CD4-positive, alpha-beta T cell treated with Interleukin-10 for 1 hour (primary cell): ENCODE measurements at places on chromosomes 6 and 20.

GRCh38 chr6:15296735-15297134 is 50.9 kb downstream of the JARID2 start:
- DNase-seq = peak; percentile 24

- DNase-seq = no peak
Observed at GRCh38 chr6:119328254-119328653, 21.3 kb downstream of the MAN1A1 start.

GRCh38 chr20:36085686-36086267 is 68.8 kb upstream of the EPB41L1 start:
- no peak for DNase-seq

DNA sequence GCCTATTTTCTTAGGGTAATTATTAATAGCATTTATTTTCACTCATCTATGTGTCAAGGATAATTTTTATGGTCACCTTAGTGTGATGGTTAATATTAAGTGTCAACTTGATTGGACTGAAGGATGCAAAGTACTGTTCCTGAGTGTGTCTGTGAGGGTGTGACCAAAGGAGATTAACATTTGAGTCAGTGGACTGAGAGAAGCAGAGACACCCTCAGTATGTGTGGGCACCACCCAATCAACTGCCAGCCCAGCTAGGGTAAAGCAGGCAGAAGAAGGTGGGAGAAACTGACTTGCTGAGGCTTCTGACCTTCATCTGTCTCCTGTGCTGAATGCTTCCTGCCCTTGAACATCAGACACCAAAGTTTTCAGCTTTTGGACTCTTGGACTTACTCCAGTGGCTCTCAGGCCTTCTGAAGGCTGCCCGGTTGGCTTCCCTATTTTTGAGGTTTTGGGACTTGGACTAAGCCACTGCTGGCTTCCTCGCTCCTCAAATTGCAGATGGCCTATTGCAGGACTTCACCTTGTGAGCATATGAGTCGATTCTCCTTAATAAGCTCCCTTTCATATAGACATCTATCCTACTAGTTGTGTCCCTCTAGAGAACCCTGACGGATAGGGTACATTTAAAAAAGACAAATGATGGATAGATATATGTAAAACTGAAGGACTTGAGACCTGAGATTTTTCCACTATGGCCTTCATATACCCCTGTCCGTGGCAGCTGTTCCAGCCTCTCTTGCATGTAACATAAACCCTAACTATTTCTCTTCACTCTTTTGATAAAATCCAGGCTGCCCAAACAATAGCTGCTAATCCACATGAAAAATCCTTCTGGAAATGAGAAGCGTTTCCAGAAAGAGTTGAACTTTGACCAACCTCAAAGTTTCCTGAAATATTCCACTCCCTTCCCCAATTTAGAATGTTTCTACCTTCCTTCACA is 62.1 kb upstream of the RGS17 start:
- no peak for DNase-seq

DNA sequence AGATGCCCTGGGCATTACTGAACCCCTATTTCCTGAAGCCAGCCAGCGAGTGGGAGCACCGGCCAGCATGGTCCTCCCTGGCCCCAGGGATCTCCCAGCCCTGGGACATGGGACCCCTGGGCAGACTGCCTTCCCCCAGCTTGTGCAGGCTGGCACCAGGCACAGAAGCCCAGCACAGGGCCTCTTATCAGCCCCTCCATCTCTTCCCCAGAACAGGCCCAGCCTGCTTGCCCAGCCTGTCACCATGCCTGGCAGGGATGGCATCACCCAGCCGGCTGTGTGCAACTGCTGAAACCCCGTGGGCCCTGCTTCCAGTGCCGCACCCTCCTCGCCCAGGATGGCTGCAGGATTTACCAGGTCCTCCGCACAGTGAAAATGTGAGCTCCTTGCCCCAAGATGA is 6.1 kb upstream of the OSBPL2 start:
- no peak for DNase-seq

DNA sequence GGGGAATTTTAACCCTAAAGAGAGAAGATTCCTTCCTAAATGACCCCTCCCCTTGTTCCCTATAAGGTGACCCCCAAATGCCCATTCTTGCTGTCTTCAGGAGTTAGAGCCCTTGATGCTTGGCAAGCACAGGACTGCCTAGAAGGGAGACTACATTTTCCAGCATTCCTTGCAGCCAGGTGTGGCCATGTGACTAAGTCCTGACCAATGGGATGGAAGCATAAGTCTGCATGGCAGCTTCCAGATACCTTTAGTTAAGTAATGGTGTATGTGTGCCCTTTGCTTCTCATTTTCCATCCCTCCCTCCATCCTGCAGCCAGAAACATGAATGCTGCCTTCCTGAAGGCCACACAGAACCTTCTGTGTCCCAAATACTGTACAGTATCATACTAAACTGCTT is 5.5 kb downstream of the BFSP1 start:
- DNase-seq = peak; percentile 50

- no peak for DNase-seq
Observed at GRCh38 chr6:26071135-26071534, 16.1 kb upstream of the HFE start.

DNA sequence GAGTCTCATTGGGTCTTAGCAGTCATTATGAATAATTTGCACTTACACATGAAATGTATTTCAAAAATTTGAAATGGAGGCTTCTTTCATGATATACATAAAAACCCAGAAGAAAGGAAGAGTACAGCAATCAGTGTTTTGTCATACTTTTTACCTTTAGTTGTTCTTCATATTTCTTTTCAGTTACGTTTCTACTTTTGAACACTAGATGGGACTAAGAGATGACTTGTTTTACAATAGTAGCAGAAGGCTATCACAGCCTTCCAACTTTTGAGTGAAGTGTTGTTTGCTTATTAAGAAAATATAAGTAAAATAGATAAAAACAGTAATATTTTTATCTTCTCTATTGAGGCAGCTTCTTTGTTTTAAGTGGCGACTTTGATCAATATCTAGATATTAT is 58.1 kb downstream of the L3MBTL3 start:
- DNase-seq = peak; percentile 19

GRCh38 chr6:125513978-125514377 is 212.2 kb upstream of the HDDC2 start:
- no peak for DNase-seq

DNA sequence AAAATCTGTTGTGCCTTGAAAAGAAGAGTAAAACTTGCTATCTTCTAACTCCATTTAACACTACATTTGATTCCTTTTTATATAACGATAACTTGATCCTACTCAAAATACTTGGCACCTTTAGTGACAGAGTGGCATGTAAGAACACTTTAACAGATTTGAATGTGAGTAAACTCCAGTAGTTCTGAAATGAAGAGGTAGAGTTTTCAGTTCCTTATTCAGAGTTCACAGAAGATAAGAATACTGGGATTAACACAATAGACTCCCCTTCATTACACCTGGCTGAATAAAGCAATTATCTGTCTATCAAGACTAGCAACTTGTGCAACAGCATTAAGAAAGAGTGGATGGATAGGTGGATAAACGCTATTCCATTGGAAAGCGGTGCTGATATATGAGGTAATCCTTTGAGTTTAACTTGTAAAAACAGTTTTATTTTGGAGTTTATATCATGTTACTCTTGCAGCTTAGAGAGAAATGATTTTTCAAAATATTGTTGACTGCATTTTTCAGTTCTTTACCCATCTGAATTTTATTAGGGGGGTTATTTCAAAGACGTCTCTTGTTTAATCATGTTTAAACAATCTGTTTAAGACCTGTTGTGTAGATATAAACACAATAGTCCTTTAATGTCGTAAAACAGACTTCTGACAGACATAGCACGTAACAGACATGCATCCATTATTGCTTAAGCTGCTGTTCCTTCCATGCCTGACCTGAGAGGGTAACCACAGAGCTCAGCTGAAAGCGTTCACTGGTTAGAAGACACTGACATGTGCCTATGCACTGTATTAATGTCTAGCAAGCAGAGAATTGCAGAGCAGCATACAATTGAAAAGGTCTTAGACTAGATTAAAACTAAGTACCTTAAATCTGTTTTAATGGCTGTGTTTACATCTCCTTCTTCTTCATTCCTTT is 102.4 kb upstream of the SUPT3H start:
- DNase-seq = no peak

DNA sequence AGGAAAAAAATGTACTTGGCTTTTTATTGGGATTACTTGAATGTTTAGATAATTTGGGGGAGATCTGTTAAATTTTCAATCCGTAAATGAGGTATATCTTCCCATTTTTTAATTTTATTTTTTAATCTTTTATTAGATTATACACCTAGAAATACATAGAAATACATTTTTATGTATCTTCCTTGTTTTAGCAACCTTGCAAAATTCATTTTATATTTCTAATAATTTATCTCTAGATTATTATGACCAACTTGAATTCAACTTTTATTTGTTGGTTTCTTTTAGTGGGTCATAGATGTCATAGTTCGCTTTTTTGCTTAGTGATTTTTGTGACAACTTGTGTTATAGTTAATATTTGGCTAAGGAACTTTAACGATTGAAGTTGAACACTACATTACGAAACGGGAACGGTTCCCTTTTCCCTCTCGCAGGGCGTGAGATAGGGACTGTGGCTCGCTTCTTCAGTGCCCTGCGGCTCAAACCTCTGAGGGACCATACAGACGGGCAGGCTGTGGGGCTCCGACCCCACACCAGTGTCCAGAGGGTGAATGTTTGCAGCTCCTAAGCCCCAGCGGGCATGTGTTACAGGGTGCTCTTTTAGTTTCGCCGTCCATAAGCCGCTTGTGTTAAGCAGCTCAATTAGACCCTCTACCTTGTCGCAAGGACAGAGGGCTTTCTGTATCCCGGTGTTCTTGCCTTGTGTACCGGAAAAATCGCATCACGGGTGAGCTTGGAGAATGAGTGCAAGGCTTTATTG is 53.8 kb downstream of the PRND start:
- no peak for DNase-seq

DNA sequence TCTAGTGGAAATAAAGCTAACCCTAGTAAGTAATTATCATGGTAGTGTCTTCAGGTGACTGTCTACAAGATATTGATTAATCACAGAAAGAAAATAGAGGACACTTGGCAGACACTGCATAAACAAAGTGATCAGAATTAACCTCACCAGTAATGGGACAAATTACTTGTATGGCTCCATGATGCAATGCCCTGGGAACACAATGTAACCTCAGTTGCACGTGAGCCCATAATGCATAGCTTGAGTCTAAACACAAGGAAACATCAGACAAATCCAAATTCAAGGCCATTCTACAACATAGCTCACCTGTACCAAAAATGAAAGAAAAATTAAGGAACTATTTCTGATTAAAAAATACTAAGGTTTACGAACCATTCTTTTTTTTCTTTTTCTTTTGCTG is 92.4 kb upstream of the SSTR4 start:
- DNase-seq = no peak

- no peak for DNase-seq
Observed at GRCh38 chr6:129555206-129555832, 154.7 kb downstream of the ARHGAP18 start.

GRCh38 chr6:68633281-68633971 is 1.7 kb upstream of the ADGRB3 start:
- no peak for DNase-seq

- no peak for DNase-seq
Observed at GRCh38 chr6:43747784-43748183, 22.2 kb upstream of the VEGFA start.

GRCh38 chr6:129849456-129849855 is 11.7 kb downstream of the TMEM244 start:
- no peak for DNase-seq
